ENCODE measurements at places on chromosomes 6 and 20.

- H3K36me3 ChIP-seq = no peaks in the 10 kb centered on the region
- no peak overlapping the region for H3K4me3 ChIP-seq
- H3K4me1 ChIP-seq = no peaks in the 10 kb centered on the region
- H3K27ac ChIP-seq = no peak overlapping the region
- no peak for DNase-seq
These were observed 117.5 kb downstream of the DLL1 start for GRCh38 chr6:170173335-170173881.

DNA sequence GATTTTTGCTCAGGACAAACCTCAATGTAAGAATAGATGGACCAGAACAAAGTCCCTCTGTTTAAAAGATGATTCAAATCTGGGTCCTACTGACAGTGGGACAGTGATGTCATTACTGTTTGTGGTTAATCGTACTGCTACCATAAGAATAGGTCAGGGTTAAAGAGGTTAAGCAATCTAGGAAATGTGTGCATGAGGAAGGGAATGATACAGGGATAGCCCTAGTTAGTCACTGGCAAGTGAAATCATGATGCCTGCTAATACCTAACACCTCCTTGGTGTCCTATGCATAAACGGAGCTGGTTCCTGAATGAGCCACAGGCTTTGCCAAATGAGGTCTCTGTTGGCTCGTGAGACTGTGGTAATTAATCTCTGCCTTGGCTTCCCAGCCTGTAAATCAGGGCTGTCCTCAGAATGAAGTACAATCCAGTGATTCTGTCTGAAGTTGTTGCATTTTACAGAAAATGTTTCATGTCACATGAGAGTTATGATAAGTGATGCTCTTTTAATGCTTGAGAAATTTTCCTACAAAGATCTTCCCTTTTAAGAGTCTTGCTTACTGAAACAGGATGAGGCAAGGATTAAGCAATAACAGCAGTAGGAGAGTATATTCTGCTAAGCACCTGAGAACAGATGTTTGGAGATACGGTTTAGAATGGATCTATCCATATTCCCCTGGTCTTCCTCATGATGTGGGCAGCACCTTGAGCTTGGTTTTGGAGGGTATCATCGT, 3.8 kb downstream of the MEP1A start:
- no peak for DNase-seq
- no peaks in the 10 kb centered on the region for H3K4me1 ChIP-seq
- no peak overlapping the region for H3K27ac ChIP-seq
- peaks cover 6% of the 10 kb centered on the region for H3K27me3 ChIP-seq
- H3K4me3 ChIP-seq = no peak overlapping the region
- H3K36me3 ChIP-seq = no peaks in the 10 kb centered on the region

- no peak for DNase-seq
- H3K36me3 ChIP-seq = no peaks in the 10 kb centered on the region
- peaks cover 11% of the 10 kb centered on the region for H3K27me3 ChIP-seq
- no peak overlapping the region for H3K27ac ChIP-seq
- H3K4me1 ChIP-seq = no peaks in the 10 kb centered on the region
- no peak overlapping the region for H3K4me3 ChIP-seq
These were observed 11.2 kb upstream of the TTK start for GRCh38 chr6:79993012-79993910.

GRCh38 chr20:47124181-47124717, 229.6 kb downstream of the EYA2 start:
- no peak for DNase-seq
- no peak overlapping the region for H3K4me3 ChIP-seq
- peak overlapping the region; percentile 66 for H3K27ac ChIP-seq
- H3K36me3 ChIP-seq = no peaks in the 10 kb centered on the region
- H3K4me1 ChIP-seq = peaks cover 9% of the 10 kb centered on the region

DNA sequence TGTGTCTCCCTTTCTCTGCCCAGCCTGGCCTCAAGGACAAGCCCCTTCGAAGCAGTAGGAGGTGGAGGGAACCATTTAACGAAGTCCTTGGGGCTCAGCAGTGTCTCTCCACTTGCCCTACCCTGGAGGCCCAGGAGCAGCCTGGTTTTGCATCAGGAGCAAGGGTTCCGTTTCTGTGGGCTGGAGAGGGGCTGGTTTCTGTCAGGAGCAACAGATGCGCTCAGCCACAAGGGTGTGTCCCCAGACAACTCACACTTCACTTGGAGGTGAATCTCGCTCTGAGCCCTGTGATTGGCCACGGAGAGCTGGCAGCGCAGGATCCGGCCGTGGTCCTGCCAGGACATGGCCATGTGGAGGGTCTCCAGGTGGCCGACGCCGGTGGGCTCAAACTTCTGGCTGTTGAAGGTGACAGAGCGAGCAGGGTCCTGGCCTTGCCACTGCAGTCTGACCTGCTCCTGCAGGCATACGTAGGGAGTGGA, 6.9 kb downstream of the SIGLEC1 start:
- no peak overlapping the region for H3K27ac ChIP-seq
- DNase-seq = no peak
- H3K4me3 ChIP-seq = no peak overlapping the region
- no peaks in the 10 kb centered on the region for H3K36me3 ChIP-seq

GRCh38 chr20:45206725-45207124, at the start of gene SEMG1:
Gene SEMG1 (plus strand): TSS chr20:45207033. CDS start chr20:45207054, 21 bp downstream.
- DNase-seq = no peak
- H3K4me3 ChIP-seq = no peak within 1 kb of the TSS
- no peaks in the 10 kb centered on the region for H3K36me3 ChIP-seq
- H3K27me3 ChIP-seq = peaks cover 60% of the 10 kb centered on the region
- H3K4me1 ChIP-seq = no peaks in the 10 kb centered on the region

Data from mesenchymal stem cell (in vitro differentiated cells and primary cell).